ENCODE measurements at places on chromosomes 4 and X.

- DNase-seq, result no peak
Measured at GRCh38 chr4:75345423-75345822, 168.8 kb downstream of the RCHY1 start.

DNA sequence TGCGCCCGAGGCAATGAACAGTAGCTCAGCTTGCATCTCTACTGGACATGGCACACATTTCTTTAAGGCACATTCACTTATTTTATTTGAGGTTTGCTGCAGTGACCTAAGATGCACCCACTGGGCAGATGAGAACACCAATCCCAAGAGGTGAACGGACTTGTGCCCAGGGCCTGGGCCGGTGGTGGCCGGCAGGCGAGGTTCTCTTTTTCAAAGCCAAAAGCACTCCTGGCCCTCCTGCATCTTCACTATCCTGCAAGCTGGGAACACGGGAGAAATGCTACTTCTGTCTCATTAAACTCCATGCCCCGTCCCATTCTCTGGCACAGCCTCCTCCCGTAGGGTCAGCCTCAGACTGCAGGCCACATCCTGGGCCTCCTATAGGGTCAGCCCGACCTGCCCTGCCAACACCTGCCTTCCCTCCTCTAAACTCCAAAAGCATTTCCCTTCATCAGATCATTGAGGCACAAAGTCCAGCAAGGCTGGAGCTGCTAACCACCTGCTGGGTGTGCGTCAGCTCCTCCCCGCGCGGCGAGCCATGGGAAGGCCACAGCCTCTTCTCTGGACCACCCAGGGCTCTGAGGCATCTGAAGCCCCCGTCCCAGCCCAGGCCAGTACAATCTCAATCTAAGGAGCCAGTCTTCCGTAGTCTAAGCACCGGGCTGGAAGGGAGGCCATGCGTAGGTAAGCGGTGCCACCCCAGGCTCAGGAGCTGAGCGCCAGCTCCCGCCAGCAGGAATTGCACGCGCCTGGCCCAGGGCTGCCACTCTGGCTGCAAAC, 166.1 kb downstream of the AFAP1 start:
- DNase-seq, result no peak

DNA sequence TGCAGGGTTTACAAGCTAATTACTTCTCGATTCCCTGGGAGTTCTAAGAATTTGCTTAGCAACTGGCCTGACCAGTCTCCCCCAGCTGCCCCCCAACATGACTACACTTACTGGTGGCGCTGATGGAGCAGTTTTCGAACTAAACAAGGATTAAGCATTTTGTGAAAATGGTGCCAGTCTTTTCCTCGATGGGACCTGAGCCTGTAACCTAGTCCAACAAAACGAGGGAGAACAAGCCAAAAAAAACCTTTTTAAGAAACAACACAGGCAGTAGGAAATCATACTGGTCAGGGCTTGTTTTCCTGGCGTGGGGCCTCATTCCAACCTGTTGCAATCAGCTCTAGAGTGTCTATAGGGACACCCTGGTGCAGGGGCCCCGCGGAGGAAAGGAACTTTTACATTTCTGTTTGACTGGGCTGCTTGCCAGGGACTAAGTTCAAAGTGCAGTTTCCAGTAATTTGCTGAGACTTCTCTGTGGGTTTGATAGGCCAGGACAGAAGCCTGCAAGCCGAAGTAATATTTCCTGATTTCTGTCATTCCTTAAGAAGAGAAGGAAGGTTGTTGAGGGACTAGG, 158.7 kb downstream of the SPRY1 start:
- DNase-seq, result peak; percentile 56

DNA sequence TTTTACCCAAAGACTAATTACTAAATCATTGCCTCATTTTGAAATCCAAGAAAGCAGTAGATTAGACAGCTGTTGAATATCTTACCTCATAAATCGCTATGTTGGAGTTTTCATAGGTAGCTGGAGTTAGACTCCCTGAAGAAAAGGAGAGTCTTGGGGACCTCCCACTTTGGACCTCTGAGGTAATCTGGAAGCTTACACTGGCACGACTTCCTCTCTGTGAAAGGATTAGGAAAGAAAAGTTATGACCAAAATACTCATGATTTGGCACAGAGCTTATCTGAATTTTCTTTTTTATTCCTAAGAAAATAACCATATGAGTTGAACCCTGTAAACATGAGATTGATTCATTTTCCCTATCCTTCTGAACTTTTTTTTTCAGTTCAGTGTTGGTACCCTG, 40.6 kb downstream of the GUCY2F start:
- no peak for DNase-seq

GRCh38 chrX:132433001-132433400, 55.8 kb downstream of the MBNL3 start:
- DNase-seq, result no peak

DNA sequence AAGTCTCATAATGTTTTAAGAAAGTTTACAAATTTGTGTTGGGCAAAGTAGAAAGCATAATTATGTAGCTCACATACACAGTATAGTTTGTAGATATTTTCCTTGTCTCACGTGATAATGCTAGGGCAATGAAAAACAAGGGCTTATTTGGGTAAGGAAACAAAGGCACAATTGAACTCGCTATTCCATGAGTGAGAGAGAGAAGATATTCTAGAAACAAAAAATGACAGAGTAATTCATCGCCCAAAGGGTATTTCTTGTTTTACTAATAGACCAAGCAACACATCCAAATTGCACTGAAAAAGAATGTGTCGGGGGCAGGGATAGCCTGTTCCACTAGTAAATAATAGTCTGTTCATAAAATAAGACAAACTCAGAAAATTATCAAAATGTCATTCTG, 3.6 kb upstream of the ASB11 start:
- DNase-seq, result no peak

DNA sequence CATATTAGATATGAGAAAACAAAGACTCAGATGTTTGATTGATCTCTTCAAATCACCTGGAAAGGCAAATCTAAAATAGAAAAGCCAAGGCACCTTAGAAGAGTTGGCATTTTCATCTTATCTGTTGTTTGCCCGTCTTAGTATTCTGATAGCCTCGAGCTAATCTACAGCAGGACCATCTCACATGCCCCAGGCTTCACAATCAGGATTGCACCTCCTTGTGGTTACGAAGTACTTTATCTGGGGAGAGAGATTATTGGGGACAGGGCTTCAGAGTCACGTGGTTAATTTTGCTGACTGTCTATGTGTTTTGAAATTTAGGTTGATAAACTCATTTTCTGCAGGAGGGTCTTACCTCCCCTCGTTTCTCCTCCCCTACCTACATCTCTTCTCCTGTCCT, 313.1 kb upstream of the ANXA10 start:
- no peak for DNase-seq

- no peak for DNase-seq
Measured at GRCh38 chrX:136784231-136784630, 3.5 kb upstream of the ARHGEF6 start.

GRCh38 chrX:38220415-38221390, at the start of gene SRPX:
Gene SRPX, minus strand, starts transcription at chrX:38220871. Its CDS starts 79 bp downstream, at chrX:38220792.
- DNase-seq, result peak; percentile 23

- DNase-seq, result no peak
Measured at GRCh38 chrX:69539437-69539836, 35.3 kb downstream of the NALF2 start.

GRCh38 chr4:76090241-76090691, 15.8 kb downstream of the ART3 start:
- DNase-seq, result peak; percentile 76

- DNase-seq, result no peak
Measured at GRCh38 chr4:74873545-74874301, 59.2 kb upstream of the PARM1 start.

DNA sequence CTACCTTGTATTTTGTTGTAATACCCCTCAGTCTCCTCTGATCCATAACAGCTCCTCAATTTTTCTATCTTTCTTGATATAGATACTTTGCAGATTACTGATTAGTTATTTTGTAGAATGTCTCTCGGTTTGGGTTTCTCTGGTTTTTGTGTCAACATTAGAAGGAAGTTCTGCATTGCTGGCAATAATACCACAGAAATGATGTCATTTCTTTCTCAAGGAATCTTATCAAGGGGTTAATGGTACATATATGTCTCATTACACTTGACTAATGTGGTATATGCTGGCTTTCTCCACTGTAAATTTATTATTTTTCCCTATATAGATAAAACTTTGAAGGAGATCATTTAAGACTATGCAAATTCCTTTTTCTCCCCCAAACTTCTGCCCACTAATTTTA, 183.6 kb upstream of the DKK2 start:
- no peak for DNase-seq

- DNase-seq, result no peak
Measured at GRCh38 chr4:153273751-153274150, 69.5 kb downstream of the TRIM2 start.

DNA sequence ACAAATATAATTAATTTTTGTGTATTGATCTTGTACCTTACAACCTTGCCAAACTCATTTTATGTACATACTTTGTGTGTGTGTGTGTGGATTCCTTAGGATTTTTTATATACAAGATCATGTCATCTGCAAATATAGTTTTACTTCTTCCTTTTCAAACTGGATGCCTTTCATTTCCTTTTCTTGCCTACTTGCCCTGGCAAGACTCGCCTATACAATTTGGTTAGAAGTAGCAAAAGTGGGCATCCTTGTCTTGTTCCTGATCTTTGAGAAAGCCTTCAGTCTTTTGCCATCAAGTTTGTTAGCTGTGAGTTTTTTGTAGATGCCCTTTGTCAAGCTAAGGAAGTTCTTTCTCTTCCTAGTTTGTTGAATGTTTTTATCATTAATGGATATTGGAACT, 30.5 kb downstream of the RUFY3 start:
- no peak for DNase-seq

DNA sequence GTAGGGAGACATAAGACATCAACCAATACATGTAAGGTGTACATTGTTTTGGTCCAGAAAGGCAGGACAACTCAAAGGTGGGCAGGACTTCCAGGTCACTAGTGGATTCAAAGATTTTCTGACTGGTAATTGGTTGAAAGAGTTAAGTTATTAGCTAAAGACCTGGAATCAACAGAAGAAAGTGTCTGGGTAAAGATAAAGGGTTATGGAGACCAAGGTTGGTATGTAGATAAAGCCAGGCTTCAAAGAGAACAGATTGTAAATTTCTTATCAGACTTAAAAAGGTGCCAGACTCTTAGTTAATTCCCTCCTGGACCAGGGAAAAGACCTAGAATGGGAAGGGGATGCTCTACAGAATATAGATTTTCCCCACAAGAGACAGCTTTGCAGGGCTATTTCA, 28.3 kb upstream of the GAB1 start:
- no peak for DNase-seq

DNA sequence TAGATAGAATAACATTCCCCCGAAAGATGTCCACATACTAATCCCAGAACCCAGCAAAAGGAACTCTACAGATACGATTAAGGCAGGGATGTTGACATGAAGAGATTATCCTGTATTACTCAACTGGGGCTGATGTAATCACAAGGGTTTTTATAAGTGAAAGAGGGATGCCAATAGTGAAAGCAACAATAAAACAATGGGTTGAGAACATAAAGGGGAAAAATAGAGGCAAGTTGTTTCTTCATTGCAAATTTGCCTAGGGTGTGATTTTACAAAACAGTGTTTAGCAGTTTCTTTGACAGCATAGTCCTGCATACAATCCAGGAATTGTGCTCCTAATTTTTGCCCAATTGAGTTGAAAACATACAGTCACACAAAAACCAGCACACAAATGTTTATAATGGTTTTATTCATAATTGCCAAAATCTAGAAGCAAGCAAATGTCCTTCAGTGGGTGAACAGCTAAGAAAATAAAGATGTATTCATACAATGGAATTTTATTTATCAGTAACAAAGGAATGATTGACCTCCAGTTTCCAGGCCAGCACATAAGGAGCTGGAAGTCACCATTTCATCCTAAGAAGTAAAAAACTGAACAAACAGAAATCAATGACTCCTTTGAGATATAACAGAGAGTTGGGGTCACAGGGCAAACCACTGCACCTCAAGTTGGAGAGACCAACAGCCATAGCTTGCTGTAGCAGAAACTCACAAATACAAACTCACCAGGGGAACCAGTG, 107.2 kb downstream of the CENPC start:
- no peak for DNase-seq

GRCh38 chrX:39728025-39728424, 369.7 kb downstream of the BCOR start:
- DNase-seq, result no peak

DNA sequence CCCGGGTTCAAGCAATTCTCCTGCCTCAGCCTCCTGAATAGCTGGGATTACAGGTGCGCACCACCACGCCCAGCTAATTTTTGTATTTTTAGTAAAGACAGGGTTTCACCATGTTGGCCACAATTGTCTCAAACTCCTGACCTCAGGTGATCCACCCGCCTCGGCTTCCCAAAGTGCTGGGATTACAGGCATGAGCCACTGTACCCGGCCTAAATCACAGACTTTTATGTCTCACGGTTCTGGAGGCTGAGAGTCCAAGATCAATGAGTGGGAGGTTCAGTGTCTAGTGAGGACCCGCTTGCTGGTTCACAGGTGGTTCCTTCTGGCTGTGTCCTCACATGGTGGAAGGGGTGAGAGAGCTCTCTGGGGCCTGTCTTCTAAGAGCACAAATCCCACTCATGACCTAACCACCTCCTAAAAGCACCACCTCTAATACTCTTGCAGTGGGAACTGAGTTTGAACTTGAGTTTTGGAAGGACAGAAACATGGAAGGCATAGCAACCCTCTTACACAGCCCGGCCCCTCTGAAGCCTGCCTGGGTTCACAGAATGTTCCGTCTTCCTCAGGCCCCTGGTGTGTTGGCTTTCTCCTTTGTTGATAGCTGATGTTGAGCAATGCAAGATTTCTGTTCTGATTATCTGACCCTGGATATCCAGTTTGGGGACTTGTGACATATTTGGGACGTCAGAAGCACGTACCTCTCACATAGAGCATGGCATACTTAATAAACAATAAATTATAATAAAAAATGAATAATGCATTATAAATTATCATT, 1.9 kb upstream of the AKAP17A start:
- DNase-seq, result no peak

DNA sequence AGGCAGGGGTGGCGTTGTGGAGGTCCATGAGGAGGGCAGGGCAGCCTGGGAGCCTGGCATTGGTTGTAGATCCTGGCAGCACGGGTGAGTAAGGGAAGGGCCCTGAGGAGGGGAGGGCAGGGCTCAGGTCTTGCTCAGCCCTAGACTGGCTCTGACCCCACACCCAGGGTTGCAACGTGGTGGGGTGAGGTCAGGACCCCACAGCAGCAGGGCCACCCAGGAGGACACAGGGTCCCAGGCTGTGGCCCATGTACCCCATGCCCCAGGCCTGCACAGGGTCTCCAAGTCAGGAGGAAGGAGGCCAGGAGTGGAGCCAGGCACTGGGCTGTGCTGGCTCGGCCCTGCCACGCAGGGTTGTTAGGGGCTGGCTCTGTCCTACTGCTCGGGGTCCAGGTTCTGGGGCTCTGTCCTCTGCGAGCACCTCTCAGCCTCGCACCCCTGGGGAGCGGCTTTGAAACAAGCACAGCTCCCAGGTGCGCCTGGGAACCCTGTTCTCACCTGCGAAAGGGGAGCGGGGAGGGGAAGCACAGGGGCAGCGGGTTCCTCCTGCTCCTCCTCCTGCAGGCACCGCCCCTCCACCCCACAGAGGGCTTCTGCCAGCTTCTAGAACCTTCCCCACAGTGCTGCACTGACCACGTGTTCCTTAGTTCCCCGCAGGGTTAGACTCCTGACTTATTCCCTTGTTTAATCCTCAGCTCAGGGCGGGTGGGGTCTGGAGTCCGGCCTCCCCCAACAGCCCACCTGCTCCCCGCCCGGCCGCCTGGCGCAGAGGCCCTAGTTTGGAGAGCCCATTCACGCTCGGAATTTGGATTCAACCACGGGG, 20.4 kb downstream of the MSANTD1 start:
- no peak for DNase-seq

GRCh38 chr4:53671757-53672156, 80.5 kb upstream of the LNX1 start:
- no peak for DNase-seq

All from adrenal gland (tissue), 19 donors.